Activated T-helper 1 cell treated with anti-CD3 and anti-CD28 coated beads, Interleukin-12 subunit alpha, Interleukin-12 subunit beta, Interleukin-2, Interleukin-4 antibody, amounts not matched to agents 30 ng/mL and 10 ng/mL and 1 ng/mL, durations not matched to agents 14 hours and 24 hours and 36 hours (primary cell): ENCODE measurements at places on chromosomes 5 and 9. TPM values are rescaled to one million over a fixed set of nuclear protein-coding genes. Genes with fewer than 3 reads are reported as not detected.

DNA sequence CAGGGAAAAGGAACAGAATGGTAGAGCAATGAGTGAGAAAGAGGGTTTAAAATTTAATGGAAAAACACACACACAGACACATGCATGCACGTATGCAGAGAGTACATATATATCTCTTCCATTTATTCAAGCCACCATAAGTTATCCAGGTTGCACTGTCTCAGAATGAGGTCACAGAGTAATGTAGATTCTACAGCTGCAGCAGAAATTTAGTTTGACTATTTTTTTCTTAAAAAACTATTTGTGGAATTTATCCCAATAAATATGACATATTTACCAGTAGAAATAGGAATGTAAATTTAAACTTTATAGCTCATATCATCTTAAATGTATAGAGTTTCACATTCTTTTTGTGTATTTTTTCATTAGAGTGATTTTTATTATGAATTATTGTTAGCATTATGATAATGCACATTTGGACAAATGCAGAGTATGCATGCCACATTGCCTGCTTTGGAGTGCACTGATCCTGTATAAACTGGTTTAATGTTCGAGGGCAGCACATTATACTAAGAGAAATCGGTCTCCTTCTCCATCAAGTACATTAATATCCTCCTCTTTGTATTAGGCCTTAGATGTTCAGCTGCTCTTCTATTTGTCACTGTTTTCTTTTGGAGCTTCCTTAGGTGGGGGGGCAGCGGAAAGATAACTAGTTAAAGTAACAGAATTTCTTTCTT lies 216.3 kb upstream of the TARS1 start:
- H3K27ac ChIP-seq: no peak overlapping the region
- no peaks in the 10 kb centered on the region for H3K4me1 ChIP-seq
- H3K36me3 ChIP-seq: no peaks in the 10 kb centered on the region

- peaks cover 34% of the 10 kb centered on the region for H3K4me1 ChIP-seq
- H3K4me3 ChIP-seq: peak overlapping the region; percentile 91
- peak overlapping the region; percentile 86 for H3K27ac ChIP-seq
- H3K27me3 ChIP-seq: no peaks in the 10 kb centered on the region
- peak; percentile 40 for DNase-seq
- peaks cover 16% of the 10 kb centered on the region for H3K36me3 ChIP-seq
These were observed 601 bp downstream of the NNT start for GRCh38 chr5:43603344-43604217.

GRCh38 chr9:94681508-94681907 lies 42.2 kb upstream of the FBP1 start:
- H3K27ac ChIP-seq: no peak overlapping the region
- no peak overlapping the region for H3K4me3 ChIP-seq
- H3K4me1 ChIP-seq: no peaks in the 10 kb centered on the region
- H3K36me3 ChIP-seq: no peaks in the 10 kb centered on the region
- peaks cover 27% of the 10 kb centered on the region for H3K27me3 ChIP-seq

- H3K4me1 ChIP-seq: peaks cover 43% of the 10 kb centered on the region
- peaks cover 7% of the 10 kb centered on the region for H3K36me3 ChIP-seq
- peak overlapping the region; percentile 19 for H3K4me3 ChIP-seq
- no peak for DNase-seq
These were observed 1.9 kb upstream of the PJA2 start for GRCh38 chr5:109411627-109412026.

GRCh38 chr5:75512383-75513074 lies 838 bp downstream of the POLK start:
- DNase-seq: no peak
- no peaks in the 10 kb centered on the region for H3K27me3 ChIP-seq
- peaks cover 59% of the 10 kb centered on the region for H3K4me1 ChIP-seq
- peaks cover 10% of the 10 kb centered on the region for H3K36me3 ChIP-seq
- H3K4me3 ChIP-seq: peak overlapping the region; percentile 99
- peak overlapping the region; percentile 93 for H3K27ac ChIP-seq

DNA sequence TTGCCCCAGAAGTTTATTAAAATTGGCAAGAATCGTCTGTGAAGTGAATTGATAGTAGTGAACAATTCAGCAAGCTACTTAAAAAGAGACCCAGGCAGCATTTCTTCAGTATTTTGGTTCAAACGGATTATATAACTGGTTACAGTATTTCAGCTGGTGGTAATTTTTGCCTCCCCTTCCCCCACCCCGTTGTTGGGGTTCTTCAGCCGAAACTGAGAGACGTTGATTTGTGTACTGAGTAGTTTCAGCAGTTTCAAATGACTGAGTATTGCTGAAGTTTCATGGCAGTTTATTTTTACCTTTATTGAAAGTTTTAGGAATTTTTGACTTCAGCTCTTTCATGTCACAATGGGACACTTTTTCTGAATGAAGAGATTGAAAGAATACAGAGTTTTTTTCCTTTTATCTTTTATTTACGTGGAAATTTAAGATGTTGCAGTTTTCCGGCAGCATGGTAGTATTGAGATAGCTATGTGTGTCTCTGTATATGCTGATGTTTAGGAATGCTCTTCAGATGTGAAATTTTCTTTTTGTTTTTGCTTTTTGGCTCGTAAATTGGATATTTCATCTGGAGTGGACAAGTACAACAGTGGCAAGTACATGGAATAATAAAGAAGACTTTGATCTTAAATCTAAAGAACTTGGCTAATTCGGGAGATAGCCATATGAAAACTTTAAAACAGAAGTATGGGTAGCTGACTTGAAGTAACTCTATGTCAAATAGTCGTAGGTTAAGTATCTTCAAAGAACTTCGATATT lies 1.9 kb downstream of the GPBP1 start:
- H3K4me1 ChIP-seq: peaks cover 70% of the 10 kb centered on the region
- peaks cover 49% of the 10 kb centered on the region for H3K36me3 ChIP-seq
- DNase-seq: peak; percentile 24
- H3K27me3 ChIP-seq: no peaks in the 10 kb centered on the region
- H3K27ac ChIP-seq: peak overlapping the region; percentile 97

DNA sequence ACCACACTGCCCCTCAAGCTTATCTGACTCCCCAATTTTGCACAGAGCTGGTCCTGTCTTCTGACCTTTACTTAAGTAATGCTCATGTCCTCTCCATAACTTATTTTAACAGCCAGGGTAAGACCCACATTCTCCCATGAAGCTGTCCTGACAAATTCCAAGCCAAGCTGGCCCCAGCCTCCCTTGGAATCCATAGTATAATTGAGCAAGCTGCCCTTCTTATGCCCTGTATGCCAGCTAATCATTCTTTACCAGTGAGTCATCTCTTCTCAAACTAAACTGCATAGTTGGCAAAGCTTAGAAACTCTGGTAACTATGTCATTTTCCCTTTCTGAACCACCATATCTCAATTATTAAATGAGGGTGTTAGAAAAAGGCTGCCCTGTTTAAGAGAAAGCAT lies 92.4 kb downstream of the NFIB start:
- H3K27me3 ChIP-seq: no peaks in the 10 kb centered on the region
- H3K4me3 ChIP-seq: no peak overlapping the region
- no peak overlapping the region for H3K27ac ChIP-seq
- no peaks in the 10 kb centered on the region for H3K4me1 ChIP-seq
- H3K36me3 ChIP-seq: no peaks in the 10 kb centered on the region

GRCh38 chr9:126123927-126124326 lies 202.7 kb upstream of the MVB12B start:
- H3K27me3 ChIP-seq: peaks cover 5% of the 10 kb centered on the region
- DNase-seq: no peak
- no peak overlapping the region for H3K4me3 ChIP-seq
- H3K36me3 ChIP-seq: no peaks in the 10 kb centered on the region

CD74 gene
- 440 and 444 TPM in 2 replicates for total RNA-seq

PAX5 gene
- 0.32 and 0.39 TPM in 2 replicates for total RNA-seq

SHOC1 gene
- not detected in 2 replicates for total RNA-seq

ZNF300 gene
- 0.56 and 0.57 TPM in 2 replicates for total RNA-seq

HBEGF gene
- 28.5 and 28.9 TPM in 2 replicates for total RNA-seq

SAPCD2 gene
- 23.9 and 25.1 TPM in 2 replicates for total RNA-seq

SOX30 gene
- total RNA-seq: 0.12 and 0.29 TPM in 2 replicates
